ENCODE measurements at places on chromosomes 16 and 17.
A peak's percentile ranks its signal among the peaks of the same experiment; 100 is the strongest.

DNA sequence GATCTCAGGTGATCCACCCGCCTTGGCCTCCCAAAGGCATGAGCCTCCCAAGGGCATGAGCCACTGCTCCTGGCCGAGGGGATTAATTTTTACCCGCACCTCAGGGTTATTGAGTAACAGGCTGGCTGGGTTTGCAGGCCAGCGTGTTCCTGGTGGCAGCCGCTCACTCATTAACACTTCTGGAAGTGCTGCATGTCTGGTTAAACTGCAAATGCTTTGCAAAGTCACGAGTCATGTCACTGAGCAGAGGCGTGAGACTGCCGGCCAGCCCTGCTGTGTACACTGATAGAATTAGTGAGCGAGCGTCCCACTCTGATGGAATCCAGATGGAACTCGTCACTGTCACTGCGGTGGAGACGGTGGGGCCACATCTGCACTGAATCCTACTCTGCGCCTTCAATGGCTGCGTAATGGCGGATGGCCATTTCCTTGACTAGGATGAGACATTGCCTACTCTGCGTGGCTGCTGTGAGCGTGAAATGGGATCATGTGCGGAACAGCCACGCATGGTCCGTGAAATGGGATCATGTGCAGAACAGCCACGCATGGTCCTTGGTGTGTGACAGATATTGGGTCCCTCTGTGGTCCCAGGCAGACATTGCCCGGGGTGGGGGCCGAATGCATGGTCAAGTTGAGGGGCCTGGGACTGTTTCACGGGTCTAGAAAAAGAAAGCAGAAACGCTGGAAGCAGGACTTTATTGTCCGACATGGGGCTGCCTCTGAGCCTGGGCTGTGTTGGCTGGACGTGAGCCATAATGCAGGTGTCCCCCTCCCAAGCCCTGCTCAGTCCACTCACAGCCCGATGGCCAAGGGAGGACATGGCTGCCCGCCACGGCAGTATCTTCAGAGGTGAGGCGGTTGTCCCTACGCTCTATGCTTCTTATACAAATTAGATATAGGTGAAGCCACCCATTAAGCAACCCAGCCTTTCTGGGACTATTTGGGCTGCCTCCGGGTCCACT is 740 bp upstream of the SLC5A10 start:
- no peak for DNase-seq

GRCh38 chr16:57694725-57695679 is at the start of gene DRC7:
Gene DRC7, plus strand, starts transcription at chr16:57694806. Its CDS starts 3,144 bp downstream, at chr16:57697950.
- peak; percentile 8 for DNase-seq

DNA sequence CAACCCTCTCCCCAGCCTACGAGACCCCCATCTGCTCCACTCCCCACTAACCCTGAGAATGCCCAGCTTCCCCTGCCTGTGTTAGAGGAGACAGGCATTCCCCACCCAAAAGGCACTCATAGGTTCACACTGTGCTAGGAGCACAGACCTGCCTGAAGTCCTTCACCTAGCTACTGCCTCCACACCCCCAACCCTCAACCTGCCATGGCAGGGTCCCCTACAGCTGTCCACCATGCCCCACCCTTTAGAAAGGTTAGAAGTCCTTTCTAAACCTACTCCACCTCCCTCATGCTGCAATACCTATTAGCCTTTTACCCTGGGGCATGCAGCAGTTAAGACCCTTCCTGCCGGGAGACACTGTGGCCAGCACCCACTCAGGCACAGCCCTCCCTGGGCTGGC is 9.1 kb downstream of the SRCIN1 start:
- no peak for DNase-seq

GRCh38 chr17:82664701-82665182 is 16.5 kb upstream of the WDR45B start:
- DNase-seq = no peak

DNA sequence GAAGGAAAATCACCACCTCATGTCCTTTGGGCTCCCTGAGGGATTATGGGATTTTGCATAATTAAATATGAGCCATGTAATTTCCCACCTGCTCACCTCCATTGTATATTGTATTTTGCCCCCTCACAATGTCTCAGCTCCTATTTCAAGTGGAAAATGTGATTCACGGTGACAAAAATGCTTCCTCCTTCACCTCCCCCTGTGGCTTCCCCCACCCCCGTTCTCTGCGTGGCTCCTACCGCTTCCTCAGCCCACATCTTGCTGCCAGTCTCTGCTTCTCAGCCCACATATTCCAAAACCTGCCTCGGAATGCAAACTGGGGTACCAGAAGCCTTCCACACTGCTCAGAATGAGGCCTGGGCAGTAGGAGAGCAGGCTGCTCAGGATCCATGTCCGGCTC is 394.5 kb upstream of the C16orf82 start:
- no peak for DNase-seq

DNA sequence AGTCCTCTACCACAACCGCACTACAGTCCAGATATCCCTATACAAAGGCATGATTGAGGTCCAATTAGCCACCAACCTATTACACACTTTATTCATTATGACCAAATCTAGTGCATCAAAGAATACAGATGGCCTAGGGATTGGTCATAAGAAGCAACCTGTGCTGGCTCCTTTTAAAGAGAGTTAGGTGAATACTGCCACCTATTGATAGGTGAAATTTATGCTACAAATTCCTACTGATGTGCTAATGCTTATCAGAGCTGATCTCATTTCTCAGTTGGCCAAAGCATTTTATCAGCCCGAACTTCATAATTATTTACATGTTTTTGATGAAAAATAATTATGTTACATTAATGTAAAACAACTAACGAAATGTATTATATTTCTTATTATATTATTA is 166.3 kb downstream of the ANKFN1 start:
- peak; percentile 70 for DNase-seq

Data from NCI-H2029 treated with DMSO at 0.1 percent for 48 hours (cell line).